ENCODE measurements at places on chromosomes 5 and 9.
A peak's percentile ranks its signal among the peaks of the same experiment; 100 is the strongest.

DNA sequence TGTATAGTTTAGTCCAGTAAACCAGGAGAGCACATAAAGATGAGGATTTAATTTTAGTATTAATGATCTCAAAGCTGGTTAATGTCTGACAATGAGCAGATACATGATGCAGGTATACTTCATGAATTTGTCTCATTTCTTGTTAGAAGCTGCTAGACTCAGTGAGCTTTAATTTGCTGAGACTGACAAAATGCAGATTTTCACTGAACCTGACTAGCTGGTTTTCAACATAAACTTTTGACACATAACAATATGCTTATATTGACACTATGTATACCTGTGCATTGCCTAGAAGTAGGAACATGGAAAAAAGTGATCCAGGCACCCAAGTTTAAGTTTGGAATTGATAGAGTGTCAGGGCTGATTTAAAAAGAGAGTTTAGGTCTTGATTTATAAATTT is 10.8 kb downstream of the UBLCP1 start:
- DNase-seq: no peak

DNA sequence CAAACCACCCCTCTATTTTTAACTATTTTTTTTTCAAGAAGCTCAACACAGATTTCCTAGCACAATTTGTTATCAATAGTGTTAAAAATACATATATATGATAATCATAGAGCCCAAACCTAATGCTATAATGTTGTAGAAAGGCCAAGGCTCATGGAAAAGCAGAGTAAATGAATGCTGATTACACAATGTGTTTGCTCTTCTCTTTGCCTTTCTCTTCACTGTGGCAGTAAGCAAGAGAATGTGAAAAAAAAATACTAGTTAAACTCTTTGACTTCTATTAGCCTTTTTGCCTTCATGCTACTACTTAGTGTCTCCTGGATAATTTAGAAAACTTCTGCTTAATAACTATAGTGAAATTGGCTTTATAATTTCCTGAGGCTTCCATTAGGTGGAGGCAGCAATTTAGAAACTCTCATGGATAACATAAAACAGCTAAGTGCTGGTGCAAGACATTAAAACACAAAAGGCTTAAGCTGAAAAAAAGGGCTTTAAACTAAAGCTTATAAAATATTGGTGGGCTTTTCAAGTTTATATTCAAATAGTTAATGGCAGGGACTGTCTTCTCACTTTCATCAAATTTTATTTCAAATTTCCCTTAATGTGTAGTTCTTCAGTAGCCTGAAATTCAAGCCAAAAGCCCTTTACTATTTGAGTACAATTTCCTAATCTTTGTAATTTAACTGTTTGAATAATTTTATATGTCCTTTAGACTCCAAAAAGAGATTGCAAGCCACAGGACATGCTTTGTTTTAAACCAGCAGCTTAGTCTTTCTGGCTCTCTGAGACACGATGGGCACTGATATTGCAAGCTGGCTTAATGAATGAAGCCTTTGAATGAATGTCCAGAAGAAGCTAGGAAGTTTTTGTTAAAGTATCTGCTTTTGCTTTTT is 2031.8 kb upstream of the CDH6 start:
- DNase-seq: no peak

DNA sequence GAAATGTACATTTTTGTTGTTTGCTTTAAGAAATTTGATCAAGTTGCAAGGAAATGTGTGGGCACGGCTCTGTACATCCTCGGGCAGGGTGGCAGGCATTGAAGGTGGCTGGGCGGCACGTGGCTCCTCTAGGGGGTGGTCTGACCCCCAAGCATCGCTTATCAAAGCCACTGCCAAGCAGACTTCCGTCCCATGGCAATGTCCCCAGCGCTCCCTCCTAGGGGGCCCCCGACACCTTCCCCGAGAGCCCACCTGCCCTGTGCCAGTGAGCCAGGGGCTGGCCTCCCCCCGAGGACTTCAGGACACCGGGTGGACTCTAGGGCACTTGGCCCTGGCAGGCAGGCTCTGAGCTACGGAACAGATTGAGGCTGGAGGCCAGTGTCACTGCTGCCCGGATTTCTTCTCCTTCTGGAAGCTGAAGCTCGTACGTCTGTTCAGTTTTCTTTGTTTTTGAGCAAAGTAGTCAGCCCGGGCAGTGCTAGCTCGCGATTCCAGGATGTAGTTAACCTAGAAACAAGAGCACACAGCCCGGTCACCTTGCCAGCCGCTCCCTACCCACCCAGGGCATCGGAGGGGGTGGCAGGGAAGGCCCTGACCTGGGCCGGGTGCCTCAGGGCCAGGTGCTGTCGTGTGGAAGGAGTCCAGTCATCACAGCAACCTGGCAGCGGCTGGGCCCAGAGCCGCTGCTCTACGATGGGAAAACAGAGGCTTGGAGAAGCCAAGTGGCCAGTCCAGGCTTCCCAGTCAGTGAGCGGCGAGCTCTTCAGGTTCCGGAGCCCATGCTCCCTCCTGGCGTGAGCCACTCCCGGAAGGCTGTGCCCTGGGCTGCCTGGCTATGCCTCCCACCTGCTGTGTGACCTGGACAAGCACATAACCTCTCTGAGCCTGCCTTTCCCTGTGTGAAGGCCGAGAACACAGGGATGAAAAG is 177.1 kb downstream of the GAPVD1 start:
- no peak for DNase-seq

DNA sequence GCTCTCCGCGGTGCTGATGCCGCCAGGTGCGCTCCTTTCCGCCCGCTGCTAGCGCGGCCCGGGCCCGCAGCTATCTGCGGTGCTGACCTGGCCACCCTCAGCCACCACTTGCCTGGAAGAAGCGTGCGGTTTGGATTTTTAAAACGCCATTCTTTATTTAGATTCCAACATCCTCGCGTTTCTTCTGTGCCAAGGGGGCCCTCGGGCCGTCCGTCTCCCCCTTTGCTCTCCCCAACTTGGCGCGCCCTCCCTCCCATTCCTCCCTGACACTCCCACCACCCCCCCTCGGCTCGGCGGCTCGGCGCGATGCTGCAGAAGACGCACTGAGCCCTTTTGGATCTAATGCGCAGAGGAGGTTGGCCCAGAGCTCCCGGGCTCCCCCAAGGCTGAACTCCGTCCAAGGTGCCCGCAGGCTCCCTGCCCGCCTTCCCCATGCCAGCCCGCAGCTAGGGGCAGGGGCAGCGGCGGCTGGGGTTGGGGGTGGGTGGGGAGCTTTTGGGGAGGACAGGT is at the start of gene BARHL1:
Gene BARHL1 (plus strand): TSS at position 331 of the 510 bp plus-strand sequence. CDS start 192 bp downstream, outside the sequence.
- DNase-seq: no peak

GRCh38 chr5:39775086-39775796 is 350.5 kb upstream of the DAB2 start:
- DNase-seq: no peak

GRCh38 chr5:5899716-5900115 is 477.2 kb downstream of the ICE1 start:
- DNase-seq: no peak

GRCh38 chr5:122909470-122910100 is 64.2 kb downstream of the SNX24 start:
- DNase-seq: no peak

DNA sequence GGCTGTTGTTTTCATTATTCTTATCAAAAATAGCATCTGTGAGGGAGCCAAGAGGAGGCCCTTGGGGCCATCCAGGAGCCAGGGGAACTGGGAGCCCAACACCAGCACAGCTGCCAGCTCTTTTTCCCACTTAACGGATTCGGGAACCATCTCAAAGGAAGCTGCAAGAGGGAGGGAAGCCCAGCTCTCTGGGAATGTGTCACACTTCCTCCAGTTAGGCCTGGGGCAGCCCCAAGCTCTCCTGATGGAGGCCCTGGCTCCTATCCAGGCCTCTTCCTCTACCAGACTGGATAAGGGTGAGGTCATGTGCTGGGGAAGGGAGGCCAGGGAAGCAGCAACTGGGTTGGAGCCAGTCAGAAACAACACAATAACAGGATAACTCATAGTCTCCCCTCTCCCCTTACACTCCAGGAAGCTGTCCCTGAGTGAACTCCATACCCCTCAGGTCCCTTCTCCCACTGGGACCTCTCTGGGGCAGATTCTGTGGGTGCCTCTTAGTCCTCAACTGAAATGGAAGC is 12.7 kb downstream of the CSF2 start:
- DNase-seq: peak; percentile 75

- no peak for DNase-seq
Observed at GRCh38 chr5:4081059-4081458, 485.4 kb downstream of the IRX1 start.

DNA sequence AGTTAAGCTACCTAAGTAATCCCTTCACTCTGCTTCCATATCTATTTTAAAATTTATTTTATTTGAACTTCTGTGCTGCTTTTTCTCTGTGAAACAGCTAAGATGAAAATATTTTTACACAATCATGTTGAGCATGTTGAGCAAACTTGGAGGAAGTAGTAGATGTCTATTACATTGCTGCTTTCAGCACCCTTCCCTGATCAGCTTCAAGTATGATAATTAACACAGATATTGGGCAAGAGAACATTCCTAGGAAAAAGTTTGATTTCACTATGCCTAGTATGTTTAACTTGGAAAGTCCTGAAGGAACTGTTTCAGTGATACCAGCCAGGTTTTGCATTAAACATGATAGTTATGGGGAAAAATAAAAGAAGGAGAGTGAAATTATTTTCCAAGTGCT is 283.6 kb downstream of the ELAVL2 start:
- DNase-seq: no peak

- DNase-seq: peak; percentile 71
Observed at GRCh38 chr9:2655411-2655901, 33.9 kb downstream of the VLDLR start.

Data from fibroblast of skin of left biceps (primary cell).